T-helper 9 cell (primary cell): ENCODE measurements at places on chromosomes 12 and 14.

GRCh38 chr12:19739195-19739776, 300.0 kb downstream of the AEBP2 start:
- DNase-seq: no peak

GRCh38 chr12:92030618-92031017, 115.0 kb downstream of the BTG1 start:
- DNase-seq: peak; percentile 35

GRCh38 chr12:123354600-123354999, 10.0 kb downstream of the SBNO1 start:
- DNase-seq: no peak

DNA sequence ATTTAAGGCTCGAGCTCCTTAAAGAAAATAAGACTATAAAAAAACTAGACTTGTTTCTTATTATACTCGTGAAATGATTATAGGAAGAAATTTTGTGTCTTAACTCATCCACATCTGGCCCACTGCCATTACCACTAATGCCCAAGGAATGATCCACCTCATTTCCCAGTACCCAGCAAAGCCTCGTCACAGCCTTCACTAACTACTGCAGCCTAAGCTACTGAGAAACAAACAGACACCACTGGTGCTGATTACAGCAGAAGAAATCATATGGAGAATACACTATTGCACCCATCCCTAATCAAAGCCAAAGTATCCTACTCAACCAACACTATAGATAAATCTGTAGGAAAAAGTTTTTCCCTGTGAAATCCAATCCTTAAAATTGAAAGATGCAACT, 205.3 kb upstream of the NAV3 start:
- DNase-seq: no peak

- no peak for DNase-seq
Measured at GRCh38 chr12:3003357-3003992, 44.3 kb downstream of the TEAD4 start.

- peak; percentile 3 for DNase-seq
Measured at GRCh38 chr12:107134558-107134957, 41.2 kb upstream of the CRY1 start.

DNA sequence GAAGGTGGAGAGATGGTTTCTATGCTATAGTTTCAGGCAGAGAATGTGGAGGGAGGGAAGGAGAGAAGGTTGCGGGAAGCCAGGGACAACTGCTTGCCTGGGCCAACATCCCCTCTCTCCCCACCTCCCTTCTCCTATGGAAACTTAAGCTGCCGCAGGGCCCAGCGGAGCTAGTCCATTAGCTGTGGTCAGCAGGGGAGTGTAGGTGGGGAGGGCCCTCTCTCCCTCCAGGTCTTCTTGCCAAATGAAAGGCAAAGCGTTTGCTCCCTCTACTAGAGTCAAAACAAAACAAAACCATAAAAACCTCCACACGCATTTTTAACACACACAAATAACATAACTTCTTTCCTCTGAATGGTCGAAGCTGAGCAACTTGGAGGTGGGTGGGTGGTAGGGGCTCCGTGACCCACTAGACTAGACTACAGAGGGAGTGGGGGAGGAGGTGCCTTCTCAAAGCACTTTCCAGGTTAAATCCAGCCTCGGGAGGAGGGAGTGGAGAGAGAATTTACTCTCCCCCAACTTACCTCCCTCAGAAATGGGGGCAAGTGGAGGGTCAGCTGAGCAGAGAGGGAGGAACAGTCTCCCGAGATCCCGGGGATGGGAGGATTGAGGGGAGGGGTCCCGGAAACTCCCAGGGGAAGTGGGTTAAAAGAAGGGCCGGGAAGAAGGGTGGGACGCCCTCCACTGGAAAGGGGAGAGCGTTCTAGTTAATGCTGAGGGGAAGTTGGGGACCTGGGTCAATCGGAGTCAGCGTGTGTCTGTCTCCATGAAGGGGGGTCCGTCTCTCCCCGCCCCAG, 4.6 kb upstream of the CACNB3 start:
- no peak for DNase-seq

- no peak for DNase-seq
Measured at GRCh38 chr12:1719139-1719538, 28.3 kb downstream of the ADIPOR2 start.

GRCh38 chr14:36667679-36668078, 6.0 kb downstream of the PAX9 start:
- no peak for DNase-seq

DNA sequence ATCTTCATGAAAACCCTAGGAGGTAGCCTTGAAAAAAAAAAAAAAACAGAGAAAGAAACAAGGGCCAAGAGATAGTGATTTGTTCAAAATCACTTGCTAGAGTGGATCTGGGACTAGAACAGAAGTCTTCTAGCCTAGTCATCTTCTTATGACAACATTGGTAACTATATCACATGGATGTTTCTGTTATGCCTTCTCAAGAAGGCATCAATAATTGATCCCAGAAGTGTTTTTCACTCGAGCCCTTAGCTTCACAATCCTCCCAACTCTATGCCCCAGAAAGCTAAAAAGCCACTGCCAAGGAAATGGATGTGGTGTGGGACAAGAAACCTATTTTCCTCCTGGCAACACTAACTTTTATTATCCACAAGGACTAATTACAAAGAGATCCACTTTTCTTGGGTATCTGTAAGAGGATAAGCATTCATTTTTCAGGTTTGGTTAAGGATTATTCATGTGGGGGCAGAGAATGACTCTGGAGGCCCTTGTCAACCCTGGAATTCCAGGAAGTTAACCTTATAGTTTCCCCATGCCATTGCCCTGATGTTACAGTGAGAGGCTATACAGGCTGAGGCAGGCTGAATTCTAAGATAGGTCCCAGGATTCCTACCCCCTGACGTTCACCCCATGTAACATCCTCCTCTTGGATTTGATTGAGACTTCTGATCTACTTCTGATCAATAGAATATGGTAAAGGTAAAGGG, 67.7 kb upstream of the CPM start:
- DNase-seq: no peak
